ENCODE measurements at places on chromosomes 5 and 9. TPM values are rescaled to one million over a fixed set of nuclear protein-coding genes. Genes with fewer than 3 reads are reported as not detected.

Gene PRLR
- 0.82 TPM for total RNA-seq

Gene TMEM174
- not detected for total RNA-seq

- H3K27ac ChIP-seq = peak overlapping the region; percentile 62
- DNase-seq = peak; percentile 79
- H3K36me3 ChIP-seq = no peaks in the 10 kb centered on the region
- H3K4me1 ChIP-seq = peaks cover 16% of the 10 kb centered on the region
- peak overlapping the region; percentile 41 for H3K4me3 ChIP-seq
- H3K27me3 ChIP-seq = no peaks in the 10 kb centered on the region
These were observed 49.3 kb upstream of the ZNF366 start for GRCh38 chr5:72556351-72557166.

Gene NPR3
- total RNA-seq = 11.4 TPM

Gene ACSL6
- total RNA-seq = 1.8 TPM

Gene ZNF883
- total RNA-seq = 0.54 TPM

DNA sequence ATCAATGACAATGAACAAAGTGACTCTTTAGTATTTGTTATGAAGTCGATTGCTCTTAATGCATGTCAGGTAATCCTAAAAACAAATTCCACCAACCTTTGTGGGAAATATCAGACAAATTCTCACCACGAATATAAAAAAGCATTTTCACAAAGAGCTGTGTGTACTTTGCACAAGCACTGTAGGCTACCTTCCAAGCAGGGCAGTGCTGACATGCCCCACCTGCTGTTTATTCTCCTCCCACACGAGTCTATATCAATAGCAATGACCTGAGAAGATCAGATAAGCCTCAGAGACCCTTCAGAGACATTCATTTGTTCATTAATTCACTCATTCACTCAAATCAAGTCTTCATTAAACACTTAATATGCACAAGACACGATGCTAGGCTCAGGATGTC, 469.1 kb downstream of the ZSWIM6 start:
- no peaks in the 10 kb centered on the region for H3K27me3 ChIP-seq
- H3K36me3 ChIP-seq = no peaks in the 10 kb centered on the region
- H3K4me3 ChIP-seq = no peak overlapping the region
- no peak overlapping the region for H3K27ac ChIP-seq

DNA sequence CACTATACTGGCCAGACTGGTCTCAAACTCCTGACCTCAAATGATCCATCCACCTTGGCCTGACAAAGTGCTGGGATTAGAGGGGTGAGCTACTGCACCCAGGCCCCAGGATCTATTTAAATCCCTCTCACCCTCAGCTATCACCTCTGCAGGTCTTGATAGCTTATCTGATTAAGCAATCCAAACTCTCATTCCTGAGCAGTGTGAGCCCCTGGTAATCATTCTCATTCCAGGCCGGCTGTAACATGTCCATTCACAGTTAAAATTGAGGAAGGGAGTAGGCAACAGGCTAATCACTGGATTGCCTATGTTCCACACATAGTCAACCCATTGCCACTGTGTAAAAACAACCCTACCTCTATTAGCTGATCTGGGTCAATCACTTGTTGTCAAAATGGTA, 111.1 kb downstream of the AGTPBP1 start:
- H3K27ac ChIP-seq = no peak overlapping the region
- no peaks in the 10 kb centered on the region for H3K4me1 ChIP-seq
- no peak overlapping the region for H3K4me3 ChIP-seq
- no peaks in the 10 kb centered on the region for H3K27me3 ChIP-seq
- no peak for DNase-seq

GRCh38 chr9:34685591-34685990, 5.5 kb downstream of the CCL19 start:
- no peak for DNase-seq
- no peak overlapping the region for H3K4me3 ChIP-seq
- H3K36me3 ChIP-seq = no peaks in the 10 kb centered on the region
